Anterior cingulate cortex (tissue), 58 donors: ENCODE measurements at places on chromosomes 4 and X.

GRCh38 chrX:153643431-153644351 is 3.3 kb upstream of the DUSP9 start:
- DNase-seq: peak; percentile 32

- DNase-seq: no peak
These were observed 8.0 kb downstream of the OFD1 start for GRCh38 chrX:13742397-13743176.

GRCh38 chr4:122050841-122051240 is 99.0 kb upstream of the TRPC3 start:
- no peak for DNase-seq

GRCh38 chr4:15706646-15707362 is 3.9 kb downstream of the BST1 start:
- DNase-seq: no peak

DNA sequence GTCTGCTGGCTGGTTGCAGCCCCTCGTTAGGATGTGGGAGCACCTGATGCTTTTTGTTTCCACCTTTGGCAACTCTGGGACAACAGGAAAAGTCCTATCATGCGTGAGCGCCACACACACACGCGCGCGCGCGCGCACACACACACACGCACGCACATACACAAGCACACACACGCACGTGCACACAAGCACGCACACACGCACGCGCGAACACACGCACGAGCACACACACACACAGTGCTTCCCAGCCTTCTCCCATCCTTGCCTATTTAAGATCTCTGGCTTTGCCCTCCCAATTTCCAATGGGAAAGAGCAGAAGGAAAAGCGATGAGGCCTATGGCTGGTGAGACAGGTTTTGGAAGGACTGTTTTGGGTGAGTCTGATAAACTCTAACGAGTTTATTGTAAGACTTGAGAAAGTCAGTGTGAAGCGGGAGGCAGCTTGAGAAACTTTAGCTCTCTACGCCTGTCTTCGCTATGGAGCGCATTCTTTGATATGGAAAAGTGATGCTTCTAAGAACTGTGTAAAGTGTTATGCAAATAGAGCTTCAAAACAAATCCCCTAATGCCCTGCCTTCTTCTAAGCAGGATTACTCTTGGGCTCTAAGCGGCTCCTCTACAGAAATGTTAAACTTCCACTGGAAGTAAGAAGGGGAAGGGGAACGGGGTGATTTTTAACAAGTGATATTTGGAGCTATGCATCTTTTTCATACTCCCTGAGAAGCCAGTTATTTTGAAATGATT is 11.8 kb downstream of the SUPT20HL1 start:
- no peak for DNase-seq

DNA sequence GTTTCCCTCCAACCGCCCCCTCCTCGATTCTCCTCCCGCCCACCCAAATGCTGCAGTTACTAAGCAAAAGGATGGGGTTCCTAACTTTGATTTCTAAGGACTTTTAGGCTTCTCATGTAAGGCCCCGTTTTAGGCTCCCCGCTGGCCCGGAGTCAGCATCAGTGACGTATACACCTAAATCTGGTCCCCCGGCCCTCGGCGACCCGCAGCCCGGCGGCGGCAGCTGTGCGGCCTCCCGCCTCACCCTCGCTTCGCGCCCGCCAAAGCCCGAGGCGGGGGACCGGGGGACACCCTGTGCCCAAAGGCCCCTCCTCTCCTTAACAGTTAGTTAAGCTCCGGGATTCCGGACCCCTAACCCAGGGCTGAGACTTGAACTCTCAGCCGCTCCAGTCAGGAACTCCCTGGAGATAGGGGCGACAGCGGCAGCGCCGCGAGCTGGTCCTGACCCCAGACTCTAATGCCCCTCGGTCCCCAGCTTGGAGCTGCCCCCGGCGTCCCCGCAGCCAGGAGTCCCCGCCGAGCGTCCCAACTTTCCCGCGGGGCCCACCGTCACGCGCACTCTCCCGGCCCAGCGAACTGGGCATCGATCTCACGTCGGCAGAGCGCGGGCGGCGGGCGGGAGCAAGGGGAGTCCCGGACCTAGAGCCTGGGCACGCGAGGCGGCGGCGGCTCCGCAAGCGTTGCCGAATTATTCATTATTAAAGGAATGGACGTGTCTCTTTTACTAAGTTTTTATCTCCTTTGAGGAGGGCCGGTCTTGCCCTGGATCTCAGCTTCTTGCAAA is 1.5 kb upstream of the NR3C2 start:
- no peak for DNase-seq

DNA sequence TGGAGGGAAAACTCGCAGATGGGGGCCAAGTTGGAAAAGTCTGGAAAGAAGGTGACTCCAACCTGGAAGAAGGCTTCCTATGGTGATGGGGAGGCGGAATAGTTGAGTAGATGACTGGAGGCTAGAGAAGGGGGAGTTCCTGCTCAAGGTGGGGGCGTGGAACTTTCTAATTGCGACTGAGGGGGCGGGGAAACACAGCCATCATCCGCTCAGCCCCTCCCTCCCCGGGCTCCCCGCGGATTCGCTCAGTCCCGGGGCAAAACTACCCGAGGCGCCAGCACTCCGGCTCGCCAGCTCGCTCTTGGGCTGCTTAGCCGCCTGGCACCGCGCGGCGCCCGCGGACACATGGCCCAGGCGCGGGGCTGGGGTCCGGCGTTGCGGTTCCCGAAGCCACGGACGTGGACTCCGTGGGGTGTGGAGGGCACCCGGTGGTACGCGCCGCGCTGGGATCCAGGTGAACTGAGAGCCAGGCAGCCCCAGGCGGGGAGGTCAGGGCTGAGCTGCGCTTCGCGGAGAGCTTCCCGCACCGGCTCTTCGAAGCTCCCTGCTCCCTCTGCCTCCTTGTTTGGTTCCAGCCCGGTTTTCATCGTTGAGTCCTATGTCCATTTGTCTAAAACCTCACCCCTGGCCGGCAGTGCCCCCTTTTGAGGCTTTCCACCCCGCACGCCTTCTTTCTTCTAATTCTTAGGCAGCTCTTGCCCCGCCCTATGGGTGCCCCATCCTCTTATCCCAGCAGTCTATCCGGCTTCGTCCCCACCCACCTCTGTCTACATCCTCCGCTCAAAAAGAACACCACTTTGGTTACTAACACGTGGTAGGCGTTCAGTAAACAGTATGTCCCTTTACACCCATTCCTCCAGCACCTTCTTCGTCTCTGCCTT is 38.9 kb downstream of the STARD8 start:
- no peak for DNase-seq

GRCh38 chrX:21382715-21383114 is 8.5 kb downstream of the CNKSR2 start:
- no peak for DNase-seq

- no peak for DNase-seq
These were observed 133.8 kb downstream of the SMIM20 start for GRCh38 chr4:26047795-26048194.

GRCh38 chrX:69535661-69536060 is 31.5 kb downstream of the NALF2 start:
- DNase-seq: no peak

GRCh38 chrX:70494441-70494840 is 49.8 kb downstream of the DLG3 start:
- DNase-seq: no peak

DNA sequence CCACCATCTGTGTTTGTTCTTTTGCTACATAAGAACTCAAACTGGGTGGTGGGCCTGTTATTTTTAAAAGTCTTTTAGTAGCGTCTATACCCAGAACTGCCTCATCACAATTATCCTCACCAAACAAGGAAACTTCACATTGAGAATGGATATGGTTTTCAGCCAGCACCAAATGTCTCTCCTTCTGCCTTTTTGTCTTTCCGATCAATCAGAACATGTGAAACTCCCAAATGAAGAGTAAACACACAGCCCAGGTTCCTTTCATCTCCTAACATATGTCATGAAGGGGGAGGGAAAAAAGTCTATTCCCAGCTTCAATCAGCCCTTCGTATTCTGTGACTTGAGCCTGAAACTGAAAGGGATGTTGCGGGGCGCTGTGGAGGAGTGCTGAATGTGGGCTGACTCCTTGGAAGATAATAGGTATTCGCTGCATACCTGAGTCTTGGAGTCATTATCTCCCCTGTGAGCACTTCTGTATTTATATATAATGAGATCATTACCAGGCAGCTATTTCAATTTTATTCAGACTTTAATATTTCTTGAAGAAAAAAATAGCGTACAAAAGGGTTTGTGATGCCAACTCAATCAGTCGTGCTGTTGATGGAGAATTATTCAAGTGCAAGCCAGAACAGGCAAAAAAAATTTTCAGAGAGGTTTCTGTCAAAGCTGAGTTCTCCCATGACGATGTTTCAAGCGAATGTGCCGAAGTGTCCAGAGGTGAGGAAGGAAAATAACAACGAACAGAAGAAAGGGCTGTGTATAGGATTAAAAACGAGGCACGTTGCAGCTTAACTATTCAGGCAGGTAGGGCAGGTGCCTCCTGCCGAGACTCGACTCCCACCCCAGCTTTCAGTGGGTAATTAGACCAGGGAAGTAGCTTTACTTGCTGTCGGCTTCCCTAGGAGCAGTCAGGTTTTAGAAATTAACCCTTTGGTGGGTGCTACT is 163.9 kb upstream of the NOCT start:
- no peak for DNase-seq

- no peak for DNase-seq
These were observed 30.4 kb downstream of the FAT1 start for GRCh38 chr4:186693159-186693815.

DNA sequence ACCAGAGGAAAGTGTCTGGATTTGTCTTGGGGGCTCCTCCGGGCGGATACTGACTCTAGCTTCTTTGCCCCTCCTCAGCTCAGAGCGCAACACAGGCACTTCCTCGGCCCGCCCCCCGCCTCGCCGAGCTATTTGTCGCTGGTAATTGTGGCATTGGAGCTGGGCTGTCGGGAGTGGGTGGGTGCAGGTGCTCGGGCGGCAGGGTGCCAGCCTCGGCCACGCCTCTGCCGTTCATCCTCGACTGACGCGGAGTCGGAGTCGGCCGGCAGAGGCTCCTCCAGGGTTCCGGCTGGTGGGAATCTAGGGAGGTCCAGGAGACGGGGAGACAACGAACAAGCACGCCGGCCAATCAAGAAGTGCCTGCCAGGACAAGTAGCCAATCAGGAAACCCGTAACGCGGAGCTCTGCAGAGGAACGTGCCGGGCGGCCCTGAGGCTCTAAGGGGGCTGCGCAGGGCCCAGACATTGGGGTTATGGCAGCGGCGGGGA is 3.9 kb upstream of the SYN1 start:
- peak; percentile 69 for DNase-seq

DNA sequence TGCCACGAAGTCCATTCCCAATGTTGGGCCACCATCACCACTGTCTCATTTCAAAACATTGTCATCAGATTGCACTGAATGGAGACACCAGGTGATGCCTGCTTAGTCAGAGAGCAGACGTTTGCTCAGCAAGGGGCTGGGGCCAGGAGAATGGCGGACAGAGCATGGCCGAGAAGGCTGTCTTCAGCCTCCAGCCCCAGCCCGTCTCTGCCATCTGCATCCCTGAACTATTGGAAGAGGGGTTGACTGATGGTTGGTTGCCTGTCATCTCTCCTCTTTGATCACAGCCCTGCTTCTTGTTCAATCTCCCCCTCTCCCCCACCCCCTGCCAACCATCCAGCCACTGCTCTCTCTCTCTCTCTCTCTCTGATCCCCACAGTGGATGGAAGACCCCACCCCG is 140.9 kb downstream of the SHOX start:
- no peak for DNase-seq

DNA sequence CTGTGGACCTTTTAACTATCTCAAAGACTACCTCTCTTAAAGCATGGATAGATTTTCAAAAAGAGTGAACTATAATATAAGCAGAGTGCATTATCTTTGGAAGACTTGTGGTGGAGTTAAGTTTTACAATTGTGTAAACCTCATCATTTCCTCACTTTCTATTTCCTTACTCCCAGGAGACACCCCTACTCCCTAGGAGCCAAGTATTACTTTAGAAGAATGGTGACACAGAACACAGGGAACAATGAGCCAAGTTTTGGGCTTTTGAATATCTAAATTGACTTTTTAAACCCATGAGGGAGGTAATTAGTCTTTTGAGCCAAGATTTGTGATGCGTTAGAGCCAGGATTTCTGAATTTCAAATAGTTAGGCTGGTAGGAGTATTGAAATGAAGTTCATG is 78.9 kb upstream of the UNC5C start:
- DNase-seq: no peak

DNA sequence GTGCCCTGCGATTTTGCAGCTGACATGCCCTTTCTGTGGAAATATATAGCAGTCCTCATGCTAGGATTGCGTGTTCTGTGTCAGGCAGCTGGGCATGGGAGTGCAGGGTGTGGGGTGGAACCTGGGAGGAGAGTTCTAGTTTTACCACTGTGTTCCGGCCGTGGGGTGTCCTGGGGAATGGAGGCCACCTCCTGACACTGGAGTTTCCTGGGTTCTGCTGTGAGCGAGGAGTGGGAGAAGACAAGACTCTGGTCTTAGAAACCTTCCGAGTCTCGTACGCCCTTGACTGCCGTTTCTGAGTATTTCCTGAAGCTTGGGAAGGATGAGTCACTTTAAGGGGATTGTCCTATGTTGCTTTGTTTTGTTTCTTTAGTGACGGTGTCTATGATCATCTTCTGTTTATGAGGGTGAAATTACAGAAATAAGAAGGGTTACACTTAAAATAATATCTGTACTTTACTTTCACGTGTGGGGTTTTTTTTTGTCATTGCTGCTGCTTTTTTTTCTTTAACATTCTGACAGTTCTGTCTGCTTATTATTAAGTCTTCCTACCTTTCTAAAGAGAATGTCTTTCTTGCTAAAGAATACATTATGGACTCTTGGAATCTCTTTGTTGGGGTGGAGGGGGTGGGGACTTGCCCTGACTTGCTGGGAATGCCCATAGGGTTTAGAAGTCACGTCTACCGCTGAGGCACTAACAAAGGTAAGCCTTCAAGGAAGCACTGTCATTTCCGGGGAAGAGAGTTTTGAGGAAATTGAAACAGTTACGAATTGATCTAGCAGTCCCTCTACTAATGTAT is 19.1 kb downstream of the CD99 start:
- DNase-seq: no peak

- DNase-seq: no peak
These were observed 33.1 kb downstream of the SYNPO2 start for GRCh38 chr4:118921786-118922185.

- no peak for DNase-seq
These were observed 160.5 kb upstream of the AGTR2 start for GRCh38 chrX:116009861-116010710.

DNA sequence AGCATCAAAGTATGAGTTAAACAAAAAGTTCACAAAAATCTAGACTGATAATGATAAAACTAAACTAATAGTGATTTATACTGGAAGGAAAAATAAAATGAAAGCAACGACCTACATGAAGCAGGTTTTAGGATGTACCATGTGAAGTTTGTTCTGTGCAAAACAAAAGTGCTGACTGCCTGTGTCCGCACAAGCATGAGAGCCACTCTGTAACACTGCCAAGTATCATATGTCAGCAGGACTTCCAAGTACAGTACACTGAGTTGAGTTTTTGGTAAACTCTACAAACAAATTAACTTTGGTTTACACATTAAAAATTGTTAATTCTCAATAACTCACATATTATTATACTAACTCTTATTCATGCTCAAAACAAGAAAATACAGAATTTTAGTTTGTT is 459.0 kb downstream of the PDGFC start:
- no peak for DNase-seq

- DNase-seq: no peak
These were observed 47.9 kb upstream of the UNC5C start for GRCh38 chr4:95596676-95597075.
